ENCODE measurements at places on chromosomes 3 and 15.

- DNase-seq, result no peak
These were observed 275.4 kb downstream of the FOXP1 start for GRCh38 chr3:71307991-71308697.

- DNase-seq, result no peak
These were observed 167.3 kb downstream of the GMNC start for GRCh38 chr3:190695225-190695624.

DNA sequence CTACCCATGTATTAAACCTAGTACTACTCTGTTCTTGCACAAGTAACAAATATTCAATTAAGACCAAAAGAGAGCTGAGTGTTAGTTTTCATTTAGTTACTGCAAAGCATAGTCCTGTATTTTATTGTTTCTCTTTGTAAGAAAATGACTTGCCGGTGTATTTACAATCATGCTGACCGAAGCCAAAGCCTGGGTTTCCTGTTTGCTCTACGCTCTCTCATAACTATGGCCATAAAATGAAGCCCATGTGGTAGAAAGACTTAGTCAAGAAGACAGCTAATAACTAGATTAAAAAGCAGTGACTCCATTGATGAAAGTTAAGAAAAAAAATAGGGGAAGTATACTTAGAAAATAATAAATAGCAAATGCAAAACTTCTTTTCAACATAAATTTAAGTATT lies 479.9 kb downstream of the CNTN4 start:
- no peak for DNase-seq

DNA sequence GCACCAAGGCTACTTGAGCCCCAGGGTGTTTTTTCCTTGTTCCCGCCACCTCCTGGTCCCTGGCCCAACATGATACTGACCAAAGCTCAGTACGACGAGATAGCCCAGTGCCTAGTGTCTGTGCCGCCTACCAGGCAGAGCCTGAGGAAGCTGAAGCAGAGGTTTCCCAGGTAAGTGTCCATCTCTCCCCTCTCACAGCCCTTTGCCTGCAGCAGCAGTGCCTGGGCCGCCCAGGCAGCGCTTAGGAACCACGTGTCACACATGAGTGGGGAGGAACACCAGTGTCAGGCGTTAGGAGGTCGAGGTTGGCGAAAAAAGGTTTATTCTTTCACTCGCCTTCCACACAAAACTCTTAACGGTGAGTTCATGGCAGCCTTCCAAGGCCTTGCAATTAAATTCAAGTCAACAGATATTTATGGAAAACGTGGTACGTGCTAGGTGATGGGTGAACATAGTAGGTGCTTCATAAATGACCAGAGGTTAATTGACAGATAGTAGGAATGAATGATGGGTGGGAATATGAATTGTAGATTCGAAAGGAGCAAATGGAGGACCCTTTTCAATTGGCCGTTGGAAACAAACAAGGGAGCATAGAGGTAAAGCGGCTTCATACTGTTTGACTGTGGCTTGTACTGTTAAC lies 486 bp downstream of the CDIN1 start:
- DNase-seq, result peak; percentile 6

GRCh38 chr3:159144891-159145290 lies 343.0 kb downstream of the MFSD1 start:
- no peak for DNase-seq

GRCh38 chr3:195696632-195697278 lies 24.0 kb upstream of the MUC20 start:
- DNase-seq, result no peak

- DNase-seq, result no peak
These were observed 20.9 kb downstream of the SNRK start for GRCh38 chr3:43307226-43307625.

GRCh38 chr15:35362195-35362829 lies 183.7 kb downstream of the DPH6 start:
- no peak for DNase-seq

GRCh38 chr3:183253528-183254486 lies 754 bp downstream of the B3GNT5 start:
- DNase-seq, result no peak

GRCh38 chr3:294581-294980 lies 98.0 kb downstream of the CHL1 start:
- DNase-seq, result no peak

GRCh38 chr15:65632780-65633375 lies 11.1 kb downstream of the SLC24A1 start:
- no peak for DNase-seq

GRCh38 chr15:79900087-79900486 lies 3.3 kb upstream of the MTHFS start:
- DNase-seq, result no peak

DNA sequence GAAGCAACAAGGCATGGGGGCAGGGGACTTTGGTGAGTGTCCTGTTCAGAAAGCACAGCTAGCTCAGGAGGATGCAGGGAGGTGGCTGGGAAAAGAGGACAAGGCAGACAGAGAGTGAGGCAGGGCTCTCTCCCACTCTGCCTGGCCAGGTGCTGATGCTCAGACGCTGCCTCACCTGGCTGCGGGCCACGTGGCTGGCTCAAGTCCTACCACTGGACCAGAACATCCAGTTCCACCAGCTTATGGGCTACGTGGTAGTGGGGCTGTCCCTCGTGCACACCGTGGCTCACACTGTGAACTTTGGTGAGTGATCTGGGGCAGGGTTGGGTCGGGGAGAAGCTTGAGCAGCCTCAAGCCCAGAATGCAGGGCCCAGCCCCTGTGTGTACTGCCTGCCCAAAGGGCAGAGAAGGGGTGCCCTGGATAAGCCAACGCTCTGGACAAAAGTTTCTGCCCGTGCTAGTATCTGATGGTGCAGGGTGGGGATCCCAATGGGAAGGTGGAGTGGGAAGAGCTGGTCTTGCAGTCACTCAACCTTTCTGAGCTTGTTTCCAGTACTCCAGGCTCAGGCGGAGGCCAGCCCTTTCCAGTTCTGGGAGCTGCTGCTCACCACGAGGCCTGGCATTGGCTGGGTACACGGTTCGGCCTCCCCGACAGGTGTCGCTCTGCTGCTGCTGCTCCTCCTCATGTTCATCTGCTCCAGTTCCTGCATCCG lies 20.9 kb downstream of the NOX5 start:
- no peak for DNase-seq

DNA sequence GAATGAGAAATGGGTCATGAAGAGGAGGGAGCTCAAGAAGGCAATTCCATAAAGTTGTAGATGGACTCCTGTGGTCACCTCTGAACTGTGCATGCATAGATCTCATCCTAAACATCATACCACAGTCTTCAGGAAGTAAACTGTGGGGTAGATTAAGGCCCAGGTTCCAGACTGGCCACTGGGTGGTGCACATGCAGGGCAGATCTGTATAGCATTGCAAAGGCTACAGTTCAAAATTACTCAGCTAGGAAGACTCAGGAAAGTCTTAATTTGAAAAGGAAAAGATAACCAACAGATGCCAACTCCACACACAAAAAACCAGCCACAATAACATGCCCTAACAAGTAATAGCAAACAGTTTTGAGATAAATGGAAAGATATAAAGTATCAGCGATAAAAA lies 20.3 kb downstream of the KY start:
- DNase-seq, result no peak

DNA sequence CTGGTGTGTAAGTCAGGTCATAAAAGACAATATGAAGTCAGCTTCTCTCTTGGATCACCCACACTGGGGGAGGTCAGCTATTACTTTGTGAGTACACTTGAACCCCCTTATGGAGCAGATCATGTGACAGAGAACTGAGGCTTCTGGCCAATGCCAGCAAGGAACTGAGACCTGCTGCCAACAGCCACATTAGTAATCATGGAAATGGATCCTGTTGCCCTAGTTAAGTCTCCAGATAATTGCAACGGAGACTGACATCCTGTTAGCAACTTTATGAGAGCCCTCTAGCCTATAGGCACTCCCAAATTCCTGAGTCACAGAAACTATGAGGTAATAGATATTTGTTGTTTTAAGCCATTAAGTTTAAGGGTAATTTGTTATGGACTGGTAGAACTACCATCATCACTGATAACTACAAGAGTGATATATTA lies 110.4 kb upstream of the GMNC start:
- DNase-seq, result no peak

DNA sequence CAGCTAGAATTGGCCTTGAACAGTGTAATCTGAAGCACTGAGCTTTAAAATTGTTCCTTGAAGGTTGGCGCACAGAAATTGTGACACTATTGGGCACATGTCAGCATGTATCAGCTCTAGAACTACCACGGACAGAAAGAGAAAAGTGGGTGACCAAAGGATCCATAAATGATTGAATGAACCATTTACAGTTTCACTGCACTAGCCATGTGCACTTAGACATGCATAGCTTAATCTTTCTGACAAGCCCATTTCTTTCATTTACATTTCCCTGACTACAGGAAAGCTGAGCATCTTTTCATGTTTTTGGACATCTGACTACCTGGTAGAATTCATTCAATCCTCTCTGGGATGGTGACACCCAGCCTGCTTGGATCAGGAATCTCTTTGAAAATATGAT lies 36.2 kb downstream of the NUDT16 start:
- no peak for DNase-seq

- no peak for DNase-seq
These were observed 815 bp upstream of the GRM2 start for GRCh38 chr3:51706021-51706485.

- DNase-seq, result no peak
These were observed 39.6 kb upstream of the TIMP4 start for GRCh38 chr3:12198301-12198700.

DNA sequence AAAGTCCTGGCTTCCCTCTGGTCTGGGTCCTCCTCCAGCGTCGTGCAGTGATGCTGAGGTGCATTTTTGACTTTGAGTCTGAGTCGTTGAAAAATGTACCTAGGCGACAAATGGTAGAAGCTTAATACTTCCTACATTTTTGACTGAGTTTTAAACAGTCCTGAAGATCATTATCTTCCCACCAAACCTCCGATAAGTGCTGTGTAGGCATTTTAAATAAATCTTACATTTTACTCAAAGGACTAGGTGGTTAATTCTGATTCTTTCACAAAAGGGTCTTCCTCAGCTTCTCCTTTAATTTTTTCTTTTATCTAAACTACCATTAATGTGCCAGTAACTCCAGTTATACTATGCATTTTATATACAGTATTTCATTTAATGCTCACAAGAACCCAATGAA lies 70.6 kb downstream of the KAT2B start:
- DNase-seq, result no peak

GRCh38 chr15:31157644-31158069 lies 56.1 kb upstream of the TRPM1 start:
- DNase-seq, result no peak

Measured in activated CD8-positive, alpha-beta memory T cell treated with anti-CD3 and anti-CD28 coated beads for 1 hour (primary cell).